NCI-H1930 (cell line): ENCODE measurements at places on chromosomes 11 and 22.
A peak's percentile ranks its signal among the peaks of the same experiment; 100 is the strongest.

- DNase-seq: no peak
Measured at GRCh38 chr11:64561984-64562722, 28.9 kb upstream of the SLC22A12 start.

- no peak for DNase-seq
Measured at GRCh38 chr11:108727665-108728064, 62.8 kb downstream of the DDX10 start.

- no peak for DNase-seq
Measured at GRCh38 chr22:34992672-34993071, 73.3 kb upstream of the ISX start.

DNA sequence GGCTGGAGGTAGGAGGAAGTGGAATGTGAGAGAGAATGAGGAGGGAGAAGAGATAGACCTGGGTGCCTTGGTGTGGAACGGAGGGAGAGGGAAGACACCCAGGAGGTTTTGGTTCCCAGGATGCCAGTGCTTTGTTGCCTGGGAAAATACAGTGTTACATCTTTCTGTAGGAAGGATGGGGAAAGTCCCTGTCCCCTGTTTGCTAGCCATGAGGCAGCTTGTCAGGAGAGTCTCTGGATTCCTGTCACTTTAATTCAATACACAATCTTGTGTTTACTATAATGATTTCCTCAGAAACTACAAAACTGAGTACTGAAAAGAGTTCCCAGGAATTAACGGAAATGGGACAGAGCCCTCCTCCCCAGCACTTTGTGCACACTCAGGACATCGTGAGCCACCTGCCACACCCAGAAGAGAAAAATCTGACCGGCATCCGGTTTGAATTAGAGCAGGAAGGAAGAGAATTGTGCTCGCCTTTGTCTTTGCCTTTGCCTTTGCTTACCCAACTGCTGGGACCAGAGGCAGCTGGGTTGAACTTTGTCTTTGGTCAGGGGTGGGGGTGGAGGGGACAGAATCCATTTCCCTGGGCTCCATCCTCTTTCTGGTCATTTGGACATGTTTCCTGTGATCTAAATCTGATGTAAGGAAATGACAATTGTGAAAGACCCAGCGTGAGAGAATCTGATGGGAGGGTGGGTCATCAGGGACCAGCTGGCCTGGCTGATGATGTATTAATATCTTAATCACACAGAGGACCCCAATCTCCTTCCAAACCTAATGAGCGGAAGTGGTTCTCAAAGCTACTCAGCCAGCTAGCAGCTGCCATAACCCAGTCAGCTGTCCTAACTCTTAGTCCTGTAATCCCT is 1.3 kb upstream of the LIMK2 start:
- DNase-seq: no peak

- DNase-seq: no peak
Measured at GRCh38 chr11:128458321-128458720, 129.0 kb downstream of the ETS1 start.

- no peak for DNase-seq
Measured at GRCh38 chr11:22742157-22742613, 75.8 kb downstream of the GAS2 start.

DNA sequence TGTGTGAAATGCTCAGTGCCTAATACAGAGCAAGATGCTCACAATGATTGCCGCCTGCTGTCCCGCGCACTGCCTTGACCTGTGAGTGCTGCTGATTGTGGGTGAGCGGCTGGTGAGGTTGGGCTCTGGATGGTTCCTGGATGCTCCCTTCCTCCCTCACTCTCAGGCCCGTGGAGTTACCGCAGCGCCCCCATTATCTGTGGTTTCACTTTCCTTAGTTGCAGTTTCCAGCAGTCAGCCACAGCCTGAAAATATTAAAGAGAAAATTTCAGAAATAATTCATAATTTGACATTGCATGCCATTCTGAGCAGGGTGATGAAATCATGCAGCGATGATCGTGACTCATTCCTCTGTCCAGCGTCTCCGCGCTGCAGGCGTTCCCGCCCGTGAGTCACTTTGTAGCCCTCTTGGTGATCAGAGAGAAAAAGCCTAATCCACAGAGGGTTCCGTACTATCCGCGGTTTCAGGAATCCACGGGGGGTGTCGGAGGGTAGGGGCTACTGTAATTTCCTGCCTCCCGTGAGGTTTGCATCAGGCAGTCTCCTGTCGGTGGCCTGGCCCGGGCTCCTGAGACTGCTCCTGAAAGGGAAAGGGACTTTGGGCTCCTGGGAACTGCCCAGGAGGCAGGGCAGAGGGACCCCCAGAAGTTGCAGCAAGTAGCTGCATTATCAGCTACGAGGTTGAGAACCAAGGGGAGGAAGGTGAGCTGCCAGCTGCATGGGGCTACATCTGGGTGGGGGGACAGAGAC is 10.6 kb downstream of the RPL3 start:
- no peak for DNase-seq

DNA sequence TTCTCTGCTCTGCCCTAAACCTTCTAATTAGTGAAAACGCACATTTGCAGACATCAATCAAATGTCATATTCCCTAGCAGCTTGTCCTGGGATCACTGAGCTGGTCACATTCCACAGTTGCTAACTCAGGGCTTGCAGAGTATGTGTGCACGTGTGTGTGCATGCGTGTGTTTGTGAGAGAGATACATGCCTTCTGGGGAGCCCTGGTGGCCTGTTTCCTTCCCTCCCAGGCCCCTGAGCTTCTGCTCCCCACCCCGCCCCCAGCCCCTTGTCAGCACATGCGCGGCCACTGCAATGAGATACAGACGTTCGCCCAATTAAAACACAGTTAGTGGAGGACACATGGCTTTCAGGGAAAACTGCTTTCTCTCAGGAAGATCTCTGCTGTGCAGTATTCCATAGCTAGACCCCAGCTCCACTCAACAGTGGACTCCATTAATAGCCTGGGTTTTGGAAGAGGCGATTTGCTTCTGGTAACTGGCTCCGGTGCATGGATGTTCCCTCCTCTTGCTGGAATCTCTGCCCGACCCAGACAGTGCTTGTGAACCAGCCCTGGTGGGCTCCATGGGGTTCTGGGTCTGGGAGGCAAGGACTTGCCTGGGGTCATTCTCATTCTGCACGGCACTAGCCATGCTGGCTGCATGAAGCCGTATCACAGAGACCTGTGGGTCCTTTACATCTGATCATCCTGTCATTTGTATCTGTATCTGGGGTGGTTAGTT is 17.7 kb downstream of the LRP5 start:
- DNase-seq: no peak

DNA sequence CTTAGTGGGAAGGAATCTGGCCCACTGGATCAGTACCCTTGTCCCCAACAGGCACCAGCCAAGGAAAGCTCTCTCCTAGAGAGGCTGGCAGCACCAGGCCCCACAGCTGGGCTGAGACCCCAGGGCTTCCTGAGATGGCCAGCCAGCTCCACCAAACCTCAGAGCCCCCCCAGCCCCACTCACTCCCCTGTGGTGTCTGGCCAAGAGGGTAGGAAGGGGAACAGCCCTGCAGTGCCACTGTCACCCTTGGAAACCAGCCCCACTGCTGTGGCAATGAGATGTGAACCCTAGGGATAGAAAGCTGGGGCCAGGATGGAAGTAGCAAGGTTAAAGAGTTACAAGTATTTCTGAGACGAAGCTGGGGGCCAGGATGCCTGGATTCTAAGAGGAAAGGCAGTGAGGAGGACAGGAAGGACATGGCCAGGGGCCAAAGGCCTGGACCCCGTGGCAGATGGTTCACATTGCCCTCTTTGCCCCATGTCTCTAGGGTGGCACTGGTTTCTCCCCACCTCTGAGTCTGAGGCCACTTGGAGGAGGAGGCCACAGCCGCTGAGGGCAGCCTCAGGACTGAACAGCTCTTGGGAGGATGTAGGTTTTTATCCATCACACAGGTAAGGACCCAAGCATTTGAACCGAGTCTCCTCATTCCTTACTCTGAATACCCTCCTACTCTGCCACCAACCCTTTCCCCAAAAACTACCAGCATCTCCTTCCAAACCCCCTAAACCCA is 28.8 kb downstream of the NRXN2 start:
- DNase-seq: no peak

DNA sequence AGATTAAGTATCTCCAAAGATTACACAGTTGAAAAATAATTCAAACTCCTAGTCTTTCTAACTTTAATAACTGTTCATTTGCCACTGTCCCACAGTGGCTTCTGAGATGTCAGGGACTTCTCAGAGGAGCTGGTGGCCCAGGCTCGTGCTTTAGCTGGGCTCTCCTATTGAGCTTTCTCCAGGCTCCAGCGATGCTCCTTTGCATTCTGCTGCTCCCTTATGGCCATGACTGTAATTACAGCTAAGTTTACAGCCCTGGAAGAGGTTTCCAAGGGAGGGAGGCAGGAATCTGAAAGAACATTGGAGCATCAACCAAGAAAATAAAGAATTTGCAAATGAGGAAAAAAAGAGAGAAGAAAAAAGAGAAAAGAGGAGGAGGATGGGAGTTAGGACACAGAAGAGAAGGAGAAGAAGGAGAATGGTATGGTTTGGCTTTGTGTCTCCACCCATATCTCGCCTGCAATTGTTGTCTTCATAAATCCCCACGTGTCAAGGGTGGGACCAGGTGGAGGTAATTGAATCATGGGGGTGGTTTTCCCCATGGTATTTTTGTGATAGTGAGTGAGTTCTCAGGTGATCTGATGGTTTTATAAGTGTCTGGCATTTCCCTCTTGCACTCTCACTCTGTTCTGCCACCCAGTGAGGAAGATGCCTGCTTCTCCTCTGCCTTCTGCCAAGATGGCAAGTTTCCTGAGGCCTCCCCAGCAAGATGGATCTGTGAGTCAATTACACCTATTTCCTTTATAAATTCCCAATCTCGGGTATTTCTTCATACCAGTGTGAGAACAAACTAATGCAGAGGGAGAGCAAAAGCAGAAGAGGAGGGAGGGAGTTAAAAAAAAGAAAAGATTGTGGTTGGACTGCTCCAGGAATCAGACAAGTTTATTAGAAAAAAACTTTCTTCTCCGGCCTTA is 857.0 kb downstream of the KCNA4 start:
- peak; percentile 55 for DNase-seq

- DNase-seq: no peak
Measured at GRCh38 chr11:36945384-36945783, 347.3 kb upstream of the RAG2 start.
